ENCODE measurements at places on chromosomes 4 and X. TPM values are rescaled to one million over a fixed set of nuclear protein-coding genes. Genes with fewer than 3 reads are reported as not detected.

The CSN1S1 gene
- not detected for total RNA-seq

The SYP gene
- 3.3 TPM for total RNA-seq

DNA sequence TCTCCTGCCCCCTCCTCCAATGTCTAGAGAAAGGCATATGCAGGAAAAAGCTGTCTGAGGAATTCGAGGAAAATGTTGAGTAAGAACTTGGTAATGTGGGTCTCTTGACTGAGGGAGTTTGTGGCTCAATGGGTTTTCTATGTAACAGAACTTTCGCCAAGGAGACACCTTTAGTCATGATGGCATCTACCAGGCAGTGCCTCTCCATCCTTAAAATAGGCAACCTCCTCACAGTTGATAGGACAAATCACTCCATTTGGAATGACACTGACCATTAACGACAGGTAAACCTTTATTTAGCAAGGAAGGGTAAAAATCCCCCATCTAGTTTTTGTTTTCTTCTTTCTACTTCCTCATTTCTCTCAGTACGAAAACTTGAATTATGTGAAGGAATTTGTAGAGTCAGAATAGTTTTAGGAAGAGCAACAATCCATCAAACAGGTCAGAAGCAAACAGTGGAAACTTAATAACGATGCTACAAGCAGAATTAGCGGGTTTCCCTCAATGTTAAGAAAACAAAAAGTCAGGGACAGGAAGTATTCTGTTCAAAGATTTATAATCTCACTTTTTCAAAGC lies 2.7 kb downstream of the GSX2 start:
- no peak for DNase-seq

The FRG2 gene
- not detected for total RNA-seq

GRCh38 chr4:67624939-67625338 lies 66.4 kb downstream of the STAP1 start:
- no peak for DNase-seq

- no peak for DNase-seq
These were observed 68.6 kb upstream of the QRFPR start for GRCh38 chr4:121449416-121449815.

The NCAPG gene
- 46.3 TPM for total RNA-seq

- no peak for DNase-seq
These were observed 34.5 kb downstream of the FRMD7 start for GRCh38 chrX:132093239-132093860.

DNA sequence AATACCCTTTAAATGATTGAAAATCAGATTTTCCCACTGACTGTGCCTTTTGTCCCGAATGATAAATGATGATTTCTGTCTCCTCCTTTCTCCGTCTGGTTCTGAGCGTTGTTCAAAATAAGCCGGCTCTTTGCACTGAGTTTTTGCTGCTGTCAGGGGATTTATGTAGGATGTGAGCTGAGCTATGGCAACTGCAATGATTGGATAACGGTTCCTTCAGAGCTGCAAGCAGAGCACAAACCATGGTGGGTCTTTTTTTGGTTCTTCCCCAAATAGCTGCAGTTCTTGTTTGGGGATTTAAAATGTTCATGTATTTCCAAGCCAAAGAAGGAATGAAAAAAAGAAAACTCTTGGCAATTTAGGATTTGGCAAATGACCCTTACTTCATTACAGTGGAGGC lies 124.5 kb upstream of the CASK start:
- DNase-seq: no peak

- DNase-seq: no peak
These were observed 65.3 kb downstream of the ELOVL6 start for GRCh38 chr4:110132816-110133719.

GRCh38 chr4:86014599-86014998 lies 345.3 kb downstream of the MAPK10 start:
- DNase-seq: no peak

The EDNRA gene
- not detected for total RNA-seq

The TMPRSS11D gene
- not detected for total RNA-seq

DNA sequence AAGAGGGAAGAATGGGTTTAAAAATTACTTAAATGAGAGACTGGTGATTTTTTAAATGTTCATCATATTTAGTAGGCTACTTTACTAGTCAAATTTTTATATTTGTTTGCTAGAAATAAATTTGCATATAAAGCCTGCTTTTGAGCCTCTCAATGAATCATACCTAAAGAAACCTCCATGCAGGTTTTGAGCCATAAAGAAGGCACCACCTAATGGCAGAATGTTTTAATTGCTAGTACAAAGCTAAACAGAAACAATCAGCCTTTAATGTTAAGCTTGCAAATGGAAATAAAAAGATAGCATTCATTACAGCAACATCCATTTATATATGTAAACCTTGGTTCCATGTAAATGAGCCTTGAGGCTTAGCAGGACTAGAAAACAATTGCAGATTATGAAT lies 989.7 kb downstream of the CCSER1 start:
- DNase-seq: no peak

GRCh38 chrX:89034679-89035078 lies 287.7 kb downstream of the CPXCR1 start:
- DNase-seq: no peak

Measured in activated T-helper 1 cell treated with anti-CD3 and anti-CD28 coated beads, Interleukin-12 subunit alpha, Interleukin-12 subunit beta, Interleukin-2, Interleukin-4 antibody, amounts not matched to agents 30 ng/mL and 10 ng/mL and 1 ng/mL, durations not matched to agents 14 hours and 24 hours and 36 hours (primary cell).